ENCODE measurements at places on chromosomes 3 and 15.
A peak's percentile ranks its signal among the peaks of the same experiment; 100 is the strongest.

GRCh38 chr3:123679712-123680386, 95.0 kb upstream of the HACD2 start:
- no peak for DNase-seq

- no peak for DNase-seq
Measured at GRCh38 chr15:66763186-66764071, 61.4 kb downstream of the SMAD6 start.

- peak; percentile 95 for DNase-seq
Measured at GRCh38 chr3:54965746-54966145, 37.9 kb upstream of the LRTM1 start.

GRCh38 chr15:43441316-43441715, 51.6 kb downstream of the TP53BP1 start:
- DNase-seq = peak; percentile 50

DNA sequence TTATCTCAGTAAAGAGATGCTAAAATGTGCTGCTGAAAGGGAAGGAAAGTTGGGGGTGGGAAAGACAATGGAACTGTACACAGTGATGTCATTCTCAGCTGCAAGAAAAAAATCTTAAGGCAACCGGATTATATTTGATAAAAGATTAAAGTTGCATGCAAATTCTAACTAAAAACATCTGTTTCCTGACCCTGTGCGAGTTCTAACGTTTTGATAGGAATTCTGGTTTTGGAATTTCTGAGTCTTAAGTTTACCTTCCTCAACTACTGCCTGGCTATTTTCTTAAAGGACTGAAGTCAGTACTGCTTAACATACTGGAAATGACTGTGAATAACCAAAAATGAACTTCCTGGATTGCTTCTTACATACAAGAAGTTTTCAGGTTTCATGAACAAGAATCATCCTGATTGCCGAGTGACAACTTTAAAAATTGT, 115.5 kb downstream of the SLC25A26 start:
- DNase-seq = peak; percentile 87

DNA sequence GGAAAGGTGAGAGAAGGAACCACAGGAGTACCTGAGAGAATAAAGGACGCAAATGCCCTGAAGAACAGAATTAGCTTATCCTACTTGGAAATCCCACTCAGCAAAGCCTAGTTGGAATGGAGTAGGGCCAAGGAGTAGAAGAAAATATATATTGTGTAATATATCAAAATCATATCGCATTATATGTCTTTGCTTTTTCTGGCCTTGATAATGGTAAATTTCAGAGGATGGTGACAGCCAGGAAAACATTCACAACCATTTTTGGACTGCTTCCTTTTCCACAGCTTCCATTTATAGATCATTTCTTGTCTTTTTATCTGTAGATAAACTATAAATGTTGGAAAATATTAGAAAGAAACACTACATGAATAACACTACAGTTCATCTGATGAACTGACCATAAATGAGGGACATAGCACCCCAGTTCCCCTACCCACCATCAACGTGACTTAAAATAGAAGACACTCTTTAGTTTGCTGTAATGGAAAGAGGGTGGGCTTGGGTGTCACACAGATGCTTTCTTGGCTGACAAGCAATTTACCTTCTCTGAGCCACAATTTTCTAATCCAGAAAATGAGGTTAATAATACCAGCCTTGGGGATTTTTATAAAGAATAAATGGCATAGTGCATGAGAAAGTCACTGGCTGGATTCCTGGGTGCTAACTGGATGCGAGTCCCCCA, 569.6 kb downstream of the NTRK3 start:
- DNase-seq = no peak

DNA sequence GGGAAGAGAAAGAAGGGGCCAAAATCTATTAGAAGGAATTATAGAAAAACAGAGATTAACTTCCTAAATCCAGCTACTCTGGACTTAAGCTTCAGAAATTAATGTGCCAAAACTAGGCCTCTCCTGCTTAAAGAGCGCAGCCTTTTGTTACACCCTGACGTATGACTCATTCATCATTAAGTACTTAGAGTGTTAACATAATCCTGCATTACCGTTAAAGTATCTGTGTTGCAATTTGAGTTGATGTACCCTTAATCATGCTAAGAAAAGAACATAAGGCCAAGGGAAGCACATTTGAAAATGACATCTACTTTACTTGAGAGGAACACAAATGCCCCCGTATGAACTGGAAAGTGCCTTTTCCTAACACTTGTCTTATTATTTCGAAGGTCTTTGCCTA, 7.9 kb downstream of the HTR3D start:
- DNase-seq = no peak

DNA sequence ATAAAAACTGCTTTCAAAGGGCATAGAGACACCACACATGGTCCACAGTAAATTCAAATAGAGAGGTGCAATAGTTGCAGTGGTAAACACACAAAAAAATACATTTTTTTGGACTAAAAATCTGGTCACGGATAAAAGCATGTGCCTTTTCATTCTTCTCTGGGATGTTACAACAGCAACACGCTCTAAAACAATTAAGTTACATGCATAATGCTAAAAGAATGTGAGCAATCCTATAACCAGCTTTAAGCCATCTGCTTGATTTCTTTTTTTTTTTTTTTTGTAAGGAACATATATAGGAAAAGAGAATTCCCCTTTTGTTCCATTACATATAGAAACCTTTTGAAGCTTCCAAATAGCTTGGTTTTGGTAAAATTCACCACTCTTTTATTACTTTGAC, 20.0 kb downstream of the WNT5A start:
- peak; percentile 76 for DNase-seq

DNA sequence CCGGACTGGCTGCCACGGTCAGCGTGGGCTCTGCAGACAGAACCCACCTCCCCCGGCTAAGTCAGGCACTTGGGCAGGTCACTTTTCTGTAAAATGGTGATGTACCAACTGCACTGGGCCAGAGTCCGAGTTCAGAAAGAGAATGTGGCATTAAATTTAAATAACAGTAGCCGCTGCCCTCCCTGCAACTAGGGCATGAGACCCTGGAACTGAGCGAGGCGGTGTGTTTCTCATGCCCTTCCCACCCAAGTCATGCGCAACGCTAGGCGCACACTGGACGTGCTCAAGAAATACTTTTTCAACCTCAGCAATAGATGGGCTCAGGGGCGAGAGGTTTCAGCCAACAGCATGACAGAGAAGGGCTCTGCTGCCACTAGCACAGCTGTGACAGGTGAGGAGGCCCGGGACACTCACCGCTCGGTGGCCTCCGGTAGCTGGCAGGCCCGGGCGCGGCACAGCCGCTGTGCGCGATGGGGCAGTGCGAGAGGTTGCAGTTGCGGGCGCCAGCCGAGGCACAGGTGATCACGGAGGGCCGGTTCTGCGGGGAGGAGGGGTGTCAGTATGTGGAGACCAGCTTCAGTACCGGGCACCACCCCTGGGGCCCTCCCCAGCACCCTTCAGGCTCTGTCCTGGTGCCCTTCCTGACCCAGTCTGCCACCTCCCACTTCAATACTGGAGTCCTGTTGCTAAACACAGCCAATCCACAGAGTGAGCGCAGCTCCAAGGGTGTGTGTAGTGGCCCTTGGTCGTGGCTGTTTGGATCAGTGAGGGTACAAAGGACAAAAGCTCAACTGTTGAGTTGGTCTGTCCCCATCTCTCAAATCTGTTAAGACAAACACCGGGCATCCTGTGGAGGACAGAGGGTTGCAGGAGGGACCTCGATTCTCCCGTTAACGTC, 84.5 kb downstream of the VGLL4 start:
- no peak for DNase-seq

All from IMR-90 (cell line).